Renal pelvis (tissue), 12 donors: ENCODE measurements at places on chromosomes 3 and 15.

DNA sequence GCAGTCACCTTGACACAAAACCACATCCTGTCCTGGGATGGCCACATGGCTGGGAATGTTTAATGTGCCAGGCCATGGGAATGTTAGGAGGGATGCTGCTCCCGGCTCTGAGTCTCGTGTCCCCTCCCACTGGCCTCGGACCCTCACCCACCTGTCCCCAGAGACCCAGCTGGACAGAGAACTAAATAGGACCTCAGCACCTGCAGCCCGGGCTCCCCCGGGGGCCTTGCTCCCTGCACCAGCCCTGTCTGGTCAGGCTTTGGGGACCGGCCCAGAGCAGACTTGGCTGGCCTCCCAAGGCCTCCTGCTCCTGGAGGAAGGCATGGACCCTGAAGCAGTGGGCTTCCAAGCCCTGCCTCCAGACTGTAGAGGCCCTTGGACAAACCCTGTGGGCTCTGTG, 100.0 kb upstream of the IQSEC1 start:
- no peak for DNase-seq

GRCh38 chr15:87623832-87624231, 632.7 kb downstream of the NTRK3 start:
- DNase-seq: no peak

DNA sequence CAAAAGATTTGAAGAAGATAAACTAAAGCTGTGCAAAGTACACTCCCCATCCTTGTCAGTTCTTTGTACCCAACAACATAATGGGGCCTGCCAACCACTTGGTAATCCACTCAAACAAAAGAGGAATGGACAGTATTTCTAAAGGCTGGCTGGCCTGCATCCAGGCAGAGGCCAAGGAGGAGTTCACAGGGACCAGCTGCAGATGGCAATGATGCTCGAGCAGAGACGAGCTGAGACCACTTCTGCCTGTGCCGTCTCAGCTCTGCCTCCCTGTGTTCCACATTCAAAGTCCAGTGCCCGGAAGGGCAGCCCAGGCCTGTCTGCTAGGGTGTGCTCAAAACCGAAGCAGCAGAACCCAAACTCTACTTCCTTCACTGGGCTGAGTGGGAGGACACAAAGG, 14.3 kb downstream of the CXCR6 start:
- no peak for DNase-seq

DNA sequence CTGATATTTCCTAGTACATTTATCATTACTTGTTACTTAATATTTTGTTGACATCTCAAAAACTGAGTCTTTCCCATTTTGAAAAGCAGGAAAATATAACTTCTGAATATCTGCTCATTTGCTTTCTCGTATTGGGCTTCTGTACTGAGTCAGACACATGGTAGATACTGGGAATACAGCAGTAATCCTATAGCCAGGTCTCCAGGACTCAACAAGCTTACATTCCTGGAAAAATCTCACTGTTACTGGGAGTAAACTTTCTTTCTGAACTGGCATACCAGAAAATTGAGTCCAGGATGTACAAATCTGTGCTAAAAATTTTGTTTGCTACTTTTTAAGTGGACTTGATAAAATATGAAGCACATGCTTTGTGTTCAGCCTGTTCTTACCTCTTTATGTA, 240.4 kb downstream of the RBMS3 start:
- no peak for DNase-seq

- DNase-seq: no peak
Observed at GRCh38 chr3:45309876-45310275, 78.5 kb upstream of the LARS2 start.

- DNase-seq: no peak
Observed at GRCh38 chr15:79083154-79083553, 7.4 kb downstream of the RASGRF1 start.

DNA sequence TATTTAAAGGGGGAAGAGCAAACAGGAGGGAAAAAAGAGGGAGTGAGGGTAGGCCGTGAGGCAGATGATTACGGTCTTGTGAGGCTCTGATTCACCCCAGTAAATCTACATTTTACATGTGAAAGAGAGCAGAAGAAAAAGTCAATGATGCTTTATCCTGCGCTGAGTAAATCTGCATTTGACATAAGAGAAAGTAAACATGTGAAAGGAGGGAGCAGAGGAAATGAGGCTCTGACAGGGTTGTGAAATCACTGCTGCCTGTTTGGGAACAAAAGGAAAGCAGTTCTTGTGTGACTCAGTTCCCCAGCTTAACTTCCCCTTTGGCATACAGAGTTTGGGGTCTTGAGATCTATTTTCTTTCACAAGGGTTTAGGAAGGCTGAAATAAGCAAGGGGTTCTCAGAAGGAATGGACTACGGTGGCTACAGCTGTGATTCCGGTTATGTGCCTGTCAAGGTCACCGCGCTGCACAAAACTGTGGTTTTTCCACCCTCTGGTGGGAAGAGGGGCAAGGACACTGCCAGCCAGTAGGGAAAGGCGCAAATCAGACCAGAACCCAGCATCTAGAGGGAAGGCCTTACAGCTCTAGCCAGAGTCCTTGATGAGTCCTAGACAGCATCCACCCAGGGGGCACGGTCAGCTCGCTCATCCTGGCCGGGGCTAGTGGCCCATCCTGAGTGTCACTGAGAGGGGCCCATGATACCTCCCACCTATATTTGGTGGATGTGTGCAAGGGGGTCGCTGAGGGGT, 18.9 kb upstream of the HCN4 start:
- no peak for DNase-seq

GRCh38 chr15:90354986-90355385, 2.9 kb downstream of the ZNF774 start:
- no peak for DNase-seq

- no peak for DNase-seq
Observed at GRCh38 chr15:40307421-40308211, at the start of gene PLCB2. PLCB2 (minus strand) TSS chr15:40307935; CDS start chr15:40307672, 263 bp downstream.

DNA sequence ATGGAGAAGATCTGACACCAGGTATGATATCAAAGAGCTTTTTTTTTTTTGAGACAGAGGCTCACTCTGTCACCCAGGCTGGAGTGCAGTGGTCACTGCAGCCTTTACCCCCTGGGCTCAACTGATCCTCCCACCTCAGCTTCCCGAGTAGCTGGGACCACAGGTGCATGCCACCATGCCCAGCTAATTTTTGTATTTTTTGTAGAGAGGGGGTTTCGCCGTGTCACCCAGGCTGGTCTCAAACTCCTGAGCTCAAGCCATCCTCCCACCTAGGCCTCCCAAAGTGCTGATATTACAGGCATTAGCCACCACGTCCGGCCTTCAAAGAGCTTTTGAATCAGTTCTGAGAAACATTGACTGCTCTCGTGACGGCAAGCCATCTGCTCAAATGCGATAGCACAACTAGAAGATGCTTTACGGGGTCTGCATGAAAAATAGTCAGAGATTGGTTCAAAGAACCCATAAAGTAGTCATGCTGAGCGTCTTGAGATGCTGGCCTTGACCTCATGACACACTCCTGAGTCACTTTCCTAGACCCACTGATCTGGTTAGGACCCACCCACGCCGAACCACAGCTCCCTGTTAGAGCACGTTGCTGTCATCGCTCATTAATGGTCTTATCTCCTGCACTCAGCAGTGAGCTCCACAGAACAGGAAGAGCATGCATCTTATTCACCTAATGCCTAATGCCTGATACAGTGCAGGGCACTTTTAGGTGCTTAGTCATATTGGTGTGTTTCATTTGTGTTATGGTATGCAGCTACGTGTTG, 57.0 kb upstream of the NR2F2 start:
- no peak for DNase-seq

DNA sequence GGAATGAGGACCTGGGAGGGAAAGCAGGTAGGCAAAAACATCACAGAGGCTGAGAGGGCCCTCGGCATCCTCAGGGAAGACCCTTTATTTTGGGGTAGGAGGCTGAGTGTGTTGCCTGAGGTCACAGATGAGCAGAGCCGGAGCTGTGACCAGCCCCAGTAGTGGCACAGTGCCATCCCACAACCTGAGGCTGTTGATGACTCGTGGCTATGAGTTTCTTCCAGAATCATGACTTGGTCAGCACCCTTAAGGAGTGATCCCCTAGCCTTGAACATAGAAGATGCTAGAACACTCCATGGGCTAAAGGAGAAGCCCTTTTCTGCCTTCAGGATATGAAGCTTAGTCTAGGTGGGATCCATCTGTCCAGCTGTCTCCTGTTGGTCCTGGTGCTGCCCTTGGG, 19.5 kb upstream of the CXCR6 start:
- DNase-seq: no peak

GRCh38 chr3:76871655-76872054, 168.2 kb upstream of the ROBO2 start:
- DNase-seq: no peak

DNA sequence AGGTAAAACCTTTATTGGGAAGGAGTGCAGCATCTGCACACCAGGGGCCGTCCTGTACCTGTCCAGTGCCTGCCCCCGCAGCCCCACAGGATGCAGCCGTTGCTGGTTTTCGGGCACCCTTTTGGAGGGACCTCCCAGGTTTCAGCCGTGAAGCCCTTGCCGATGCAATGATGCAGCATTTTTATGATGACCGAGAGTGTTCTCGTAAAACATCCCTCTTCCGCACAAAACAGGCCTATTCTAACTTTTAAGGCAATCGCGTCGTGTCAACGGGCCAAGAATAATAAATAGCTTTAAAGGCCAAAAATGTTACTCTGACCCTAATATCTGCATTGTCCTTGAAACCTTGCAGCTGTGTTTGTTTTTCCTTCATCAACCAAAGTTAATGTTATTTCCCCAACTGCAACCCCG, 126.1 kb downstream of the LRRK1 start:
- peak; percentile 87 for DNase-seq

GRCh38 chr3:145448436-145448835, 712.5 kb downstream of the PLOD2 start:
- no peak for DNase-seq

- DNase-seq: no peak
Observed at GRCh38 chr15:36358523-36358922, 220.9 kb upstream of the CDIN1 start.

DNA sequence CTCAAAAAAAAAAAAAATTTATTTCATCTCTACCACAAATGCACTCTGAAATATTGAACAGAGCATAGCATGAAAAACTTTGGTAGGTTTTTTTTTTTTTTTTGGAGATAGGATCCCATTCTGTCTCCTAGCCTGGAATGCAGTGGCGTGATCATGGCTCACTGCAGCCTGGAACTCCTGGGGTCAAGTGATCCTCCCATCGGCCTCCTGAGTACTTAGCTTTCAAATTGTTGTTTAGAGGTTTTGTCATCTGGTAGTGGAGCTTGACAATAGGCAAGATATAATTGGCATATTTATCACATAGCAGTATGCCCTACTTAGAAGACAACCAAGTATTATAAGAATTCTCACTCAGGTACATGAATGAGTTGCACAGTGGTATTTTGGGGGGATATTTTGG, 234.2 kb upstream of the ST8SIA2 start:
- DNase-seq: no peak

GRCh38 chr3:44729384-44729910, at the start of gene ZNF501:
ZNF501 (plus strand) TSS chr3:44729635; CDS start chr3:44734422, 4,787 bp downstream.
- DNase-seq: peak; percentile 93

- DNase-seq: no peak
Observed at GRCh38 chr3:159987291-159987711, 1.3 kb upstream of the IL12A start.

DNA sequence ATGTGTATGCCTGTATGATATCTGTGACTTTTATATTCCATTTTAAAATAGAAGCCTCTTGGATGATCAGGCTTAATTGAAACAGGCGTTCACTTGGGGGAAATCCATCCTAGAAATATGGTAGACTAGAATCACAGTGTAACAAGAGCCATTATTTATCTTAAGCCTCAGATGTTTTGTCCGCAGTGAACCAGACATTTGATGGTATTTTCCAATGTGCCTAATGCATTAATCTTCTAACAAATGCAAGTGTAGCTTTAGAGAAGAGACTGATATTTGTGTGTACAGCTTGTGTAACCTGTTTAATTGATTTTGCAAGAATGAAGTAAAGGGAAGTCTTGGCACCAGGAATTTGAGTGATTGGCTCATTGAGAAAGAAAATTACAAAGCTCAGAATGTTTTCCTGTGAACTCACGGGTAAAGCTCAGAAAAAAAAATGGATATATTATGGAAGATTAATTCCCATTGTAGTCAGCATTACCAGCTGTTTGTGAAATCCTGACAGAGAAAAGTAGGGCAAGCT, 155.7 kb downstream of the SV2B start:
- no peak for DNase-seq

DNA sequence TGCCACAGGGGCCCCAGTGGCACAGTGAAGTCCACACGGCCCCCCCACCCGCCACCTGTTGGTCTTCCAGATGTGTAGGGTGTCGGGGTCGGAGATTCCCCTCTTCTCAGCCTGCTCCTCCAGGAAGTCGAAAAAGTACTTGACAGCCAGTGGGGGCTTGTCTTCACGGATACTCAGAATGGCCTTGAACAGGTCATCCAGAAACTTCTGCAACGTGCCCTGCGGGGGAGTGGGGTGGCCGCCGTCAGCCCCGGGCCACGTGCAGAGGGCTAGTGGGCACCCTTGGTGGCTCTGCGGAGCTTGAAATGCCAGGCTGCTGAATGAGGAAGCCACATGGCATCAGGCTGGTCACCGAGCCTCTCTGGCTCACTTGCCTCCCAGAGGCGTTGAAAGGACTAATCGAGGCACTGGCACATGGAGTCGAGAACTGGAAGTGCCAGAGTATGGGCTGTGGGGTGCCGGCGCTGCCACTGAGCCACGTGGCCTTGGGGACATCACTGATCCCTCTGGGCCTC, 16.6 kb downstream of the H1-8 start:
- no peak for DNase-seq

- DNase-seq: no peak
Observed at GRCh38 chr3:148845756-148846395, 18.3 kb downstream of the CPB1 start.

- DNase-seq: no peak
Observed at GRCh38 chr3:120396469-120396868, 47.3 kb upstream of the LRRC58 start.

GRCh38 chr3:149958171-149958796, 12.4 kb downstream of the PFN2 start:
- DNase-seq: no peak

GRCh38 chr3:171356251-171356650, 104.0 kb downstream of the TNIK start:
- DNase-seq: no peak

GRCh38 chr3:32421185-32421584, 29.5 kb downstream of the CMTM7 start:
- DNase-seq: no peak

DNA sequence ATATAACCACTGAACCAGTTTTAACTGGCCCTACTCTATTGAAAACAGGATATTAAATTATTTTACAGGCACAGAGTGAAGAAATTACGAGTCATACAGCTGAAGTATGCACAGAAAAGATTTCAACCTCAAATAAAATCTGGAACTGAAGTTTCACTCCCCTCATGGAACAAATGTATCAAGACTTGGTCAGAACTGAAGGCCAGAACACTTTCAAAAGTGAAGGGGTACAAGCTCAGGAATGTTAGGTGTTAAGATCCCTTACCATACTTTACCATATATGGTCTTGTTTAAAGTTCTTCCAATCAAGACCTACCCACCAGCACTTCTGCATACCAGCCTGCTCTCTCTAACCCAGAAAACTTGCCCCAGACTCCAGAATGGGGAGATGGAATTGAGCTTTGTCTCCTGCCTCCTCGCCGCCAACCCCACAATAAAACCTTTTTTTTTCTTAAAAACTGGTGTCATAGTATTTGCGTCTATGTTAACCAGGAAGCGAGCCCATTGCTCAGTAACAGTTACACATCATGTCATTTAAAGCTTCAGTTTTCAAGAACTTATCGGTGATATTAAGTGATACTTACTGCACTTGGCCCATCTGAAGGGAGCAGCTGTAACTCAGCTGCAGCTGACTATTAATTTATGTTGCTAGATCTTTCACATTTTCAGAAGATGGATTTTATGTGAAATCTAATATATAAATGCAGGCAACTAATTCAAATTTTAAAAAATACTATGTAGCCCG, 59.9 kb downstream of the OXSM start:
- DNase-seq: no peak

GRCh38 chr3:100982710-100983109, 10.5 kb downstream of the ABI3BP start:
- DNase-seq: no peak
